ENCODE measurements at places on chromosomes 4 and X.

- no peak for DNase-seq
These were observed 313.4 kb upstream of the SLC7A11 start for GRCh38 chr4:138555584-138555983.

- DNase-seq: no peak
These were observed 1.6 kb upstream of the GIMD1 start for GRCh38 chr4:106370214-106370613.

DNA sequence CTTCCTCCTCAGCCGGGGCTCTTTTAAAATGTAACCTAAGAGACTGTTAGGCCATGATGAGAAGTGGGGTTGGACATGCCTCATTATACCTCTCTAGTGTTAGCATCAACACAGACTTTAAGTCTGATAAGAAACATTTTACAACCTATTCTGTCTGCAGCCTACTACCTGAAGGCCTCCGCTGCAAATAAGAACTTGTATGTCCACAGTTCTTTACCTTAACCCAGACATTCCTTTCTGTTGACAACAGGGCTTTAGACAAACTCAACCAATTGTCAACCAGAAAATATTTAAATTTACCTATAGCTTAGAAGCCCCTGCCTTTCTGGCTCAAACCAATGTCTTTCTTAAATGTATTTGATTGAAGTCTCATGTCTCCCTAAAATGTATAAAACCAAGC is 1418.6 kb downstream of the STIM2 start:
- no peak for DNase-seq

DNA sequence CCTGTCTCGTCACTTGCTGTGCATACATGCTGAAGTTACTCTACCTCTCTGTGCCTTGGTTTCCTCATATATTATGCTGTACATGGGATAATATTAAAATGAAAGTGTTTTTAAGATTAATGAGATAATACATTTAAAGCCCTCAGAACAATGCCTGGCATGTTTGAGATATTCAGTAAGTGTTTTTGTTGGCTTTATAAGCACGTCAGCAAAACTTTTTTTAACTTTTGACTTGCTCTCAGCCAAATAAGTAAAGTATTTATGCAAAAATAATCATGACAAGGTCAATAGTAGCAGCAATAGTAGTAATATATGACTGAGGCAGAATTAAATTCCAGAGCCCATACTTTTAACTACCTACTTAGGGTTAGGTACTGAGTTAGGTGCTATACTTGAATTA is 29.2 kb downstream of the LIMCH1 start:
- no peak for DNase-seq

DNA sequence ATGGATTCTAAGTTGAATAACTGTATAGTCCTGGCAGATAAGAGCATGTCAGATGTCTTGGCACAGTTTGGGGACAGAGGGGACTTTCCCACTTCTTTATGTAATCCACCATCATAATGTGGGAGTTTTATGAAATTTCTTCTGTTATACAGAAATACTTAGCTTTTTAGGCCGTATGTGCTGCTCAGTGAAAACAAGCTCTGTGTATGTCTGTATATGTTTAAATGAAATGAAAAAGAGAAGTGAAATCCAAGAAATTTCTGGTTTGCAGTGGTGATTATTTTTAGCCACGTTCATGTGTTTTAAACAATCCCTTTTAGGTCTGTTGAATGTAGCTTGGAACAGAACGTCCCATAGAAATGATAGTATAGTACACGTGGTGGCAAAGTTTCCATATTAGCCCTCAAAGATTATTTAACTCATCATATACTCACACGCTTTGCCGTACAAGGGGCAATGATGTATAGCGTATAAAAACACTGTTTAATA is 41.0 kb downstream of the GAB1 start:
- DNase-seq: no peak

DNA sequence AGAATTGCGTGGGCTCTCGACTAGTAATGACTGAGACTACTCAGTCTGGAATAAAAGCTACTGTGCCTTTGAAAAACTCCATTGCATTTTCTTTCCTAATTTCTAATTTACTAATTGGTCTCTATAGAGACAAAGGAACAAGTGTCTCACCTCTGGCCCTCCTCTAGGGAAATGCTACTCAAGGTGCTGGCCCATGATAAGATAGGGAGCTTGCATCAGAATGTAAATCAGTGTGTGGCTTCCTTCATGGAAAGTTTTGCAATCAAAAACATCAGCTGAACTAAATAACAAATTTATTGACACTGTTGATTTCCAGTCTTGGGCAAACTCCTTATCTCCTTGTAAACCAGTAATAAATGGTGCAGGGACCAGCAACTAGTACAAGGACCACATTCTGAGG is 81.8 kb downstream of the SRPX start:
- no peak for DNase-seq

- no peak for DNase-seq
These were observed 53.8 kb upstream of the USP9X start for GRCh38 chrX:41031256-41031967.

DNA sequence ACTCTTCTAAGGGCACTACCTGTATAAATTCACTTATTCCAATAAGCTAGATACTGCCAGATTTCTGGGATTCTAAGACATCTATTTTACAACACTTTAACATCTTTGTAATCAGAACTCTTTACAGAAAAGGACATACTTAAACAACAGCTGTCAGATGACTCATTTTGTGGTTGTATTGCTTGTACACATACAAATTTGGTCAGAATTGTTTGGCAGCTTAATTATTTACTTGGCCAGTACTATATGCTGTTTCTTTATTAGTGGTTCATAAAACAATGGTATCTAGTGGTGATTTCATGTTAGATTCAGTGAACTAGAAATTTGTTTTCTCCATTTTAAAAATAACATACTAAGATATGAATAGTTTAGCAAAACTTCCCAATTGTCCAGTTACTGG is 27.2 kb downstream of the PALLD start:
- DNase-seq: no peak

DNA sequence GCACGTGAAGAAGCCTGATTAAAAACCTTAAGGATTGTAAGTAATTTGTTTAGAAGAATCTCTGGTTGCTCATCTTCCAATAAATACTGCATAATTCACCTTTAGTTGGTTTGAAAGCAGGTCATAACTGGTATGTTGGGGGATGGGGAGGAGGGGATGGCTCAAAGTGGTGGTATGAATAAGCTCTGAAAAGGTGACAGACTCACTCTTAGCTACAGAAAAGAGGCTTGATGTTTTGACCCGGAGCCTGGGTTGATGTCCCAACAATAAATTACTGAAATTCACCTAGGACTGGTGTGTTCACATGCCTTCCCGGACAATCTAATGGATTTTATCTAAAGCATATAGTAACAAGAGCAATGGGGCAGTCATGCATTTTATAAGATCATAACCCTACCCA is 131.9 kb upstream of the TBC1D9 start:
- DNase-seq: no peak

GRCh38 chr4:75848891-75849290 is 53.4 kb downstream of the PPEF2 start:
- DNase-seq: no peak

DNA sequence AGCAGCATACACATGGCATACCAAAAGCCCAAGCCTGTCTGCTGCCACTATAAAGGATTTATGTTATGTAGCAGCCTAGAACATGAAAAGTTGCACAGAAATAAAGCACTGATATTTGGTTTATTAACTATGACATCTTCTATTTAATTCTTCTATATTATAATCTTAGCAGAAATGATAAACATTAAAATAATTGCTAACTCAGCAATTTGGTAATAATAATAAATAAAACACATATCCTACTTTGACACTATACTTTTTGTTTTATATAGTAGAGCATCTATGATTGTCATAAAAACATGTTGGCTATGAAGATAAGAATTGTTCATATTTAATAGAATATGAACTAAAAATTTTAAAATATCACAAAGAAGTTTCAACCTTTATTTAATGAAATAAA is 1733.3 kb upstream of the IGFBP7 start:
- DNase-seq: no peak

GRCh38 chr4:7103607-7104365 is 35.9 kb upstream of the GRPEL1 start:
- peak; percentile 83 for DNase-seq

- DNase-seq: no peak
These were observed 474.7 kb downstream of the TRIML1 start for GRCh38 chr4:188613976-188614375.

DNA sequence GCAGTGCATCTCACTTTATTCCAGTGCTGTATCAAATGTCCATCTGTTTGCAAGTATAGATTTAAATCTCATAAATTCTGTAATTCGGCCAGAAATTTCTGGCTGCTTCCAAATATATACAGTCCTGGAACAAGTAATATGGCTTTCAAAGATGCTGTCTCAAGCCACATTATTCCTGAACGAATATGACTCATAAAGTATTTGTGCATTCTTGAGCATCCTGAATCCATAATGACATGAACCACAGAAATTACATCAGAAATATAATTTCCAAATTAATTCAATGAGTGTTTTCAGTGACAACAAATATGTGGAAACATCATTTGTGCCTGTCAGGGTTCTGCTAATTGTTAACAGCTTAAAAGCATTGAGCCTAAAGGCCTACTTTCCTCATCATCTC is 140.9 kb upstream of the HPGD start:
- DNase-seq: no peak

GRCh38 chrX:22037911-22038537 is 5.9 kb downstream of the PHEX start:
- DNase-seq: no peak

GRCh38 chr4:86926435-86927086 is 8.2 kb upstream of the AFF1 start:
- DNase-seq: no peak

- no peak for DNase-seq
These were observed 66.7 kb upstream of the PRPS1 start for GRCh38 chrX:107561468-107562215.

- DNase-seq: no peak
These were observed 3.8 kb downstream of the MBTPS2 start for GRCh38 chrX:21843179-21843578.

DNA sequence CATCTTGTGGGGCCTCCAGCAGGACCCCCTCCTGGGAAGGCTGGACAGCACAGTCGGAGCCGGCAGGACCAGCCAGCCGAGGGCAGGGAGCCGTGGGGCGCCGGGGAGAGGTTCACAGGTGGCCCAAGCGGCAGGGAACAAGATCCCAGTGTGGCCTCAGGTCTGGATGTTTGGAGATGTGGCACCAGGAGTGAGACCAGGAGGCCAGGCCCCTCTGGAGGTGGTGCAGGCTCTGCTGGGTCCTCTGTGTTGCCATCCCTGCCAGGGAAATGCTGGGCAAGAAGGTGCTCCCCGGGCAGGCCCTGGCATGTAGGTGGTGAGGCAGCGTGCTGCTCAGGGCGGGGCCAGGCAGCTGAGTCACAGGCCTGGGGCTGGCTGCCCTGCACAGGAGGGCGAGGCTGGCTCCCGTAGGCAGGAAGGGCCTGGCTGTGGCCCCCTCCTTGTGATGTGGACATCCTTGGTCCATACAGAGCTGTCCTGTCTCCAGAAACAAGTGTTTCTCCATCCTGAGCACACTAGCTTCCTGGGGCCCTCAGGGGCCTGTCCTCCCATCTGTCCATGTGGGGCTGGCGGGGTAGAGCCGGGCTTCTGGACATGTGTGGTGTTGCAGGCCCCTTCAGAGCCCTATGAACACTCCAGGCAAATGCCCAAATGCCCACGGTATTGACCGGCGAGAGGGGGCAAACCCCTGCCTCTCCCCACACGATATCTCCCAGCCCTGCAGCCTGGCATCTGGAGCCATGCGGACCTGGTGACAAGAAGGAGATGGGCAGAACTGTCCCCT is 4.8 kb upstream of the HGFAC start:
- no peak for DNase-seq

DNA sequence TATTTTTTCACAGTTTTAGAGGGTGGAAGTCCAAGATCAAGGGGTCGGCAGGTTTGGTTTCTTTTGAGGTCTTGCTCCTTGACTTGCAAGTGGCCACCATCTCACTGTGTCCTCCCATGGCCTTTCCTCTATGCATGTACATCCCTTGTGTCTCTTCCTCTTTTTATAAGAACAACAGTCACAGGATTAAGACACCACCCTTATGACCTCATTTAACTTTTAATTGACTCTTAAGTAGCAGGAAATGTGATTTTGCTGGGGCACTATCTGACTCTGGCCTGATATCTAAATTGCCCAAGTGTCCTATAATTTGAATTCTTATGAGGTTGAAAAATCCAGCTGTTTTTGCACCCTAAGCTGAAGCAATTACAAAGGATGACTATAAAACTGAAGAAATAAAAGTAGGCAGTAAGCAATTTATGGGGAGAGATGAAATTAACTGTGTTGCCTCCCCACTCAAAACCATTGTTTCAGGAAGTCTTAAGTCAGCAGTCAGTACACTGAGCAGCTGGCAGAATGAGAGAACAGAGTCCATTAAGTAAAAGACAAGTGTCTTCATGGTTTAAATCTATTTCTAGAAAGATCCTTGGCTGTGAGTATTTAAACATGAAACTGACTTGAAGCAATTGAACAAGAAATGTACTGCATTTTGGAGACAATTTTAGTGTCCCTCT is 601.3 kb downstream of the SPRY1 start:
- no peak for DNase-seq

GRCh38 chr4:24890561-24891126 is 22.2 kb downstream of the CCDC149 start:
- no peak for DNase-seq

GRCh38 chrX:40644821-40645358 is 2.5 kb downstream of the CXorf38 start:
- peak; percentile 3 for DNase-seq

GRCh38 chr4:145346081-145346480 is 135.6 kb upstream of the SMAD1 start:
- no peak for DNase-seq

GRCh38 chr4:73723928-73724327 is 16.4 kb upstream of the CXCL8 start:
- DNase-seq: no peak

DNA sequence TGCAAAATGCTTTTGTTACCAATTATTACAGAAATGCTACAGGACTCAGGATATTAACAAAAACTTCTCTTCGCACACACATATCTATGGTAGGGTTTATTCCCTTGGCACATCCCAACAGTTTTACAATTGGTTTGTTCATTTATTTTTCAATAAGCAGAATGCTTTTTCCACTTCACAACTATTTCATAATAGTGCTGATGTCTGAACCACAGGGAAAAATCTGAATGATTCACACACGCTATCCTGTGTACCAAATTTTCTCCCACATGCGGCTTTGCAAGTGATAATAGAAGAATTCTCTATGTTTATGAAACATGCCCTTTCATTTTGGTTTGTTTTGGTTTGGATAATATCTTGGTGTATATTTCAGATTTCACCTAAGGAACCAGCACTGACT is 725.7 kb upstream of the TENM3 start:
- no peak for DNase-seq

- DNase-seq: no peak
These were observed 130.7 kb upstream of the TMEM164 start for GRCh38 chrX:109872021-109872732.

GRCh38 chrX:145475725-145476124 is 228.4 kb downstream of the SPANXN1 start:
- no peak for DNase-seq
